ENCODE measurements at places on chromosomes 4 and X.

- no peak for DNase-seq
Measured at GRCh38 chrX:19789782-19790181, 97.6 kb downstream of the SH3KBP1 start.

DNA sequence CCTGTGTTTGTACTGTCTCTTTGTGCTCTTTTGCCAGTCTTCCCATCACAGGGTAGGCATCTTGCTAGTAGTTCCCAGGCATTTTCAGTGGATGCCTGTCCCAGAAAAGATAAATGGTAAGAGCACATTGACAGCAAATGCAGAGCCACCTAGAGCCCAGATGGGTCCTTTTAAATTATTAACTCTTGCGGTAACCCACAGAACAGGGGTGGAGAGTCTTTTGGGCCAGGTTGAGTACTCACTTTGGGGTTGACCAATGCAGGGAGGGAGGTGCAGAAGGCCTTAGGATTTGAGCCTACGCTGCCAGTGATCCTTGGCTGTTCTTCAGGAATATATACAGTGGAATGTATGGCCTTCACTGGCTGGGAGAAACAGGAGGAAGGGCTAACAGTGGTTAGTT lies 173.8 kb downstream of the MSN start:
- no peak for DNase-seq

DNA sequence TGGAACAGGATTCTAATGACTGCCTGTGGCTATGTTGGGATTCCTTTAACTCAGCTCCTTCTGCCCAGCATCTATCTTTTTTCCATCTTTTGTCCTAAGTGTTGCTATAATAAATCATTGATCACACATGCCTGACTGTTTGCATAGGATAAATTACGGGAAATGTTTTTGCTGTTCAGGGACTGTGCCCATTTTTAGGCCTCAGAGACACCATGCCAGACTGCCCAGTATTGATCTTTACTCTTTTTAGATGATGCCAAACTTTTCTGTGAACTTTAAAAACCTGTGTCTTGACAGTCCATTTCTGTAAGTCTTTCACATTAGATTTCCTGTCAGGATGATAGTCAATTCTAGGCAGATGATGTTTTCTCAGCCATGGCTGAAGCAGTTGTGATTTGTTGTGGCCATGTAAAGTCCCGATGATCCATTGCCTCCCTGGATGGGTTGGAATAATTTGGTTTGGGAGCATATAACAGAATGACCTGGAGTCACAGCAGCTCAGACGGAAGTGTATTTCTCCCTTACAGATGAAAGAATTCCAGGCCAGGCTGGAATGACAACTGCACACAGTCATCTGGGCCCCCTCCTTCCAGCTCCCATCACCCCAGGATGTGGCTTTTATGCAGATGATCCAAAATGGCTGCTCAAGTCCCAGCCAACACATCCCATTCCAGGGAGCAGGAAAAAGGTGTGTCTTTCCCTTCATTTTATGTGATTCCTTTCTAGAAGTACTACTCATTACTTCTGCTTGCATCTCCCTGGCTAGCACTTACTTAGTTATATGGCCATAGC lies 3.4 kb downstream of the HTT-AS start:
- no peak for DNase-seq

- no peak for DNase-seq
Measured at GRCh38 chr4:131632877-131633276, 1516.2 kb upstream of the PCDH10 start.

DNA sequence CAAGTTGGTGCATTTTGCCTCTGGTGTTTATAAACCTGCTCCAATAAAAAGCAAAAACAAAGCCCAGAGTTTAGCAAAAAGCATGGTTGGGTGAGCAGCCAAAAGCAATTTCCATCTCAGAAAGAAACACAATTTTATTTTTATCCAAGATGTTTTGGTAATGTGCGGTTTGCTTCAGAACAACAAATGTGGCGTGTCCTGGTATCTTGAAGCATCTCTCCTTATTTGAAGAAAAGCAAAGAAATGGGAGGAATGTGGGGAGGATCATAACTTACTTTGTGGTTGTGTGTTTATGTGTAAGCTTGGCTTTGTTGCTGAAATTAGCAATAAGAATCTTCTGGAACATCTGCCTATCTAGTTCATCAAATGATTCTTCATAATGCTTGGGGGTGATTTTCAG lies 88.3 kb upstream of the DDX3X start:
- DNase-seq: no peak

DNA sequence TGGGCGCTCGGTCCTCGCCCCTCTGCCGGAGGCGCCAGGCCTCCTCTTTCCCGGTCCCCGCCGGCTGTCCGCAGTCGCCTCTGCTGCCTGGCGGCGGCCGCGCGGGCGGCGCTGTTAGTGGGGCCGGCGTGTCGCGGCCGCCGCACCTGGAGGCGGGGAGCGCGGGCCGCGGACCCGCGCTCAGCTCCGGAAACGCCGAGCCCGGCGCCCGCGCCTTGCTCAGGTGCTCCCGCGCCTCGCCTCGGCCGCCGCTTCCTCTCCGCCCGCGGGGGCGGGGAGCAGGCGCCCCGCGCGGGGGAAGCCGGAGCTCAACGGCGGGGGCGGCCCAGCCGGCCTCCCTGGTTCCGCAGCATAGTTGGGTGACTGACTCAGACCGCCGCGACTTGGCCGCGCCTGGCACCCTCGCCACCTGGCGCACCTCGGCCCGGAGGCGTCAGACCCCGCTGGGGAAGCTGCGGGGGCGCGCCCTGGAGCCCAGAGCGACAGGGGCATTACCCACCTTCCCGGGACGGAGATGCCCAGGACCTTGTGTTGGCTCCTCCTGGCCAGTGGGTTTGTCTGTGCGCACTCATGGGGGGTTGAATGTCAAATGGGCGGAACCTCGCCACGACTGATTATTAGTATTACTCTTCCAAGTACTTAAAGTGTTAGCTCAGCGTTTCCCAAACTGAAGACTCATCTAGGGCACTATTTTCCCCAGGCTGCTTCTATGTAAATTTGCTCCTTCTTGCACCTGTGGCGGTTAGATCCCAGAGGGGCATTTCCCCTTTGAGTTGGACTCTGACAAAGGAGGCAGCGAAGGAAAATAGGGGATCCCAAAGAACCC lies at the start of gene ARAP2:
ARAP2 (minus strand) TSS at position 258 of the 826 bp plus-strand sequence. CDS start 15,028 bp downstream, outside the sequence.
- no peak for DNase-seq

DNA sequence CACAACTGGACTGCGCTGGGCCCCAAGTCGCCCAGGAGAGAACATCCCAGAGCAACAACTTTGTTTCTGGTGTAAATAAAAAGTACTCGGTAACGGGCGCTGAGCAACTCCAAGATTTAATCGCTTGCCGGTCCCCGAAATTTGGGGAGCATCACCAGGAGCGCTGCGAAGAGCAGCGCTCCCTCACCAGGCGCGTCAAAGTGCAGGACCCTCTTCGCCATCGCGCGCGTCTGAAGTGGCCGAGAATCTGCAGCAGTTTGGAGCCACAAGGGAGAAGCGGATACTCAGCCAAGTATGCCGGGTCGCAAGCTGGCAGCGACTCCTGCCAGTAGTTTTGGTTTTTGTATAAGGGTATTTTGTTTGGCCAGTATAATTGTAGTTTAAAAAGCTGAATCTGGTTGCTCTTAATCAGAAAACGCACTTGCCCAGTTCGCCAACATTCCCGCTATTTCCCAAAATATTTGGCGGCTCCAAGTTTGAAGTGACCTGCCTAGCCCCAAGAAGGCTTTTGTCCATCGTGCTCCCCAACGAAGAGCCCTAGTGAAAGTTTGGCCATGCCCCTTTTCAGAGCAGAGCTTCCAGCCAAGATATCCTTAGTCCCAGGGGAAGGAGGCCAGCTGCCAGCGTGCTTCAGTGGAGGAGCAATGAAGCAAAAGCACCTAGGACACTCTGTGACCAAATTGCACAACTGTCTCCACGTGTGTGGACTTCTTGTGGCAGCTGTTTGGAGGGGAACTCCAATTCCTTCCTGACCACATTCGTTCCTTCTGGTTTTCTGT lies 557 bp upstream of the KDR start:
- no peak for DNase-seq

- no peak for DNase-seq
Measured at GRCh38 chr4:170025523-170026252, 507 bp downstream of the MFAP3L start.

- DNase-seq: no peak
Measured at GRCh38 chr4:146051728-146052391, 113.2 kb upstream of the ZNF827 start.

DNA sequence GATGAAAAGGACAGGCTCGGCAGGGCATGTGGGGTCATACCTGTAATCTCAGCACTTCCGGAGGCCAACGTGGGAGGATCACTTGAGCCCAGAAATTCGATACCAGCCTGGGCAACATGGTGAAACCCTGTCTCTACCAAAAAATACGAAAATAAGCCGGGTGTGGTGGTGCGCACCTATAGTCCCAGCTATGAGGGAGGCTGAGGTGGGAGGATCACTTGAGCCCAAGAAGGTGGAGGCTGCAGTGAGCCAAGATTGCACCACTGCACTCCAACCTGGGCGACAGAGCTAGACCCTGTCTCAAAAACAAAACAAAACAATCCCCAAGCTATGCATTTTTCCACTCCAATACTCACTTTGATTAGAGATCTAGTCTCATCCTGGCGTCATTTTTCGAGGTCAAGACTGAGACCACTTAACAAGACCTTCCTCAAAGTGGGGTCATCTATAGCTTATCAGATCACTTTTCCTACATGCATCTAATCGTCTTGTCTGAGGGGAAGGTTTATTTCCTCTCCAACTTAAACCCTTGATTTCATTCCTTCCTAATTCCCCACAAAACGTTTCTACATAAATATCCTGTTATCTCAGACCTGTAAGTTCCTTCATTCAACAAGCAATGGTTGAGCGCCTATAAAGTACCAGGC lies 1.3 kb downstream of the NKAP start:
- no peak for DNase-seq

DNA sequence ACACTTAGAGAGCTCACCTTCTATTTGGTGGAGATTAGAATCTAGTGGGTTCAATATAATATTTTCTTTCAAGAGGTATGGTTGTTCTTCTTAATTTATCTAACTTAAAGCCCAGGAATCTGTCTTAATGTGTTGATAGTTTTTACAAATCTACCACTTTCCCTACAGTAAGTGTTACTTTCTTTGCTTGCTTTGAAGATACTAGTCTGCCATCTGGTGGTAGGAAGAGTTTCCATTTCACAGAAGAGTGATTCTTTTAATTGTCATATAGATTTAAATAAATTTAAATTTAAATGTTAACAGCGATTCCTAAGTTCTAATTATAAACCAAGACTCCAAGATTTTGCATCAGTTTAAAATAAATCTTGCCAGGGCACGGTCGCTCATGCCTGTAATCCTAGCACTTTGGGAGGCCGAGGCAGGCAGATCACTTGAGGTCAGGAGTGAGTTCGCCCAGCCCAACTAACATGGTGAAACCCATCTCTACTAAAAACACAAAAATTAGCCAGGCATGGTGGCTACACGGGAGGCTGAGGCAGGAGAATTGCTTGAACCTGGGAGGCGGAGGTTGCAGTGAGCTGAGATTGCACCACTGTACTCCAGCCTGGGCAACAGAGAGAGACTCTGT lies 43.5 kb downstream of the NUDT9 start:
- DNase-seq: no peak

- DNase-seq: no peak
Measured at GRCh38 chrX:30488092-30488491, 89.5 kb downstream of the TASL start.

DNA sequence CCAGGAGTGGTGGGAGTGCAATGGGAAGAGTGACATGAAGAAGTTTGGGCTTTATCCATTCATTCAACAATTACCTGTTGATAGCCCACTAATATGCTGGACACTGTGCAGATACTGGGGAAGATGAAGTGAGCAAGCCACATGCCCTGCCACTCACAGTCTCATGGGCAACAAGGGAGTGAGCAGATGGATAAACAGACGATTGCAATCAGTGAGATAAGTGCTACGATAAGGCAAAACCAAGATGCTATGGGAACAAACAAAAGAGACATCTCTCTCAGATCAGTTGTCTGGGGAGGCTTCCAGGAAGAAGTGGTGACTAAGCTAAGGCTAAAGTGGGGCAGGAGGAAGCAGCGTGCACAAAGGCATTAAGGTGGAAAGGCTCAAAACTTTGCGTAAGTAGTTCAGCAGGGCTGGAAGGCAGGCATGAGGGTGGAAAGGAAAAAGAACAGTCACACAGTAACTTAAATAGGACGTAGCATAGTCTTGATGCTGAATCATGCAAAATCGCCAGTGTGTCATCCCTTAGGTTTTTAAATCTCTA lies 31.7 kb downstream of the GAB3 start:
- DNase-seq: no peak

DNA sequence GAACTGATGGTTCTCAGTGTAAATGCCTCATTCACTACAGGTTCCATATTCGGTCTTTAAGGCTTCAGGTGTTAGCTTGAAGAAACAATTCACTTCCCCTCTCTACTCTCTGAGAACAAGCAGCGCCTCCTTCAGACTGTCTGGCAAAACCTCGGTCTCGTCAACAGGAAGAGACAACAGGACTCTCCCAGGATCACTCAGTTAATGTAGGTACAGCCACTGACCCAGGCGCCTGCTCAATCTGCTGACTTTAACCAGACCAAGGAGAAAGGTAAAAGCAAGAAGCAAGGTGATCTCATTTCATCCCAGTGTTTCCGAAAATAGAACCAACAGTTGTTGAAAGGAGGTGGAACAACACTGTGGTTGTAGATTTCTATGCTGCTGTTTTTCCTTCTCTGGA lies 102.2 kb downstream of the SLC2A9 start:
- DNase-seq: no peak

DNA sequence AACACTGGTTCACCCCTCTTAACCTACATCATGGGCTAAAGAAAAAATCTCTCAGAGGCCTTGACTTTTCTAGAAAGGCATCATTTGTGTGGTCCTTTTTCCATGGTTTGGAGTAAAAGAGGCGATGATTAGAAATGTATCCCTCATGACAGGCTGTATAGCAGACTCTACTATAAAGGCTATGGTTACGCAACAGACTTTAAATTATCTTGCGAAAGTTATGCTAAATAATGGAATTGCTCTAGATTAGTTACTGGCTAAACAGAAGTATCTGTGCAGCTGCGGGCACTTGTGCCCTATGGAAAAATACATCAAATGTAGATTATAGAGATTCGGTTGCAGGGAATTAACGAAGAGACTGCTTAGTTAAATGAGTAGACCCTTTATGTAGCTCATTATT lies 101.6 kb downstream of the TMEM47 start:
- DNase-seq: no peak

DNA sequence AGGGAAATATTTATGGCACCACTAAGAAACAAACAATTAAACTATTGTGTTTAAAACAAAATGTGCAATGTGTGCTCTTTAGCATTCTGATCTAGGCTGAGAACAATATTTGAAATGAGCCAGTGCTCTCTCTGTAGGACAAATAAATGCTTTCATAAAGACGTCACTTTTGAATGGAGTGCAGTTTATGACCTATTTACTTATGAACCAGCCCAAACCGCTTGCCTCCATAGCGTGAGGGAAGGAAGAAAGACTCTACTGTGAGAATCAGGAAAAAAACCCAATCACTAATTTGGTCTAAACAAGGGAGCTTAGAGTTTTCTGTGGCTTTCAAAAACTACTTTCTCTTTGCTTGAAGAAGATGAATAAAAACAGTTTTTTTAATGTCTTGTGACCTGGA lies 39.4 kb downstream of the SAT1 start:
- no peak for DNase-seq

- DNase-seq: no peak
Measured at GRCh38 chr4:53647547-53647946, 56.3 kb upstream of the LNX1 start.

GRCh38 chrX:124023838-124024238 lies 62.3 kb downstream of the STAG2 start:
- no peak for DNase-seq

GRCh38 chr4:172750910-172751309 lies 417.7 kb upstream of the GALNT7 start:
- no peak for DNase-seq
